ENCODE measurements at places on chromosomes 5 and 9. TPM values are rescaled to one million over a fixed set of nuclear protein-coding genes. Genes with fewer than 3 reads are reported as not detected.
A peak's percentile ranks its signal among the peaks of the same experiment; 100 is the strongest.

GRCh38 chr9:93319301-93319991 lies 132.0 kb upstream of the FAM120A start:
- H3K27me3 ChIP-seq, result no peaks in the 10 kb centered on the region
- DNase-seq, result no peak
- H3K36me3 ChIP-seq, result no peaks in the 10 kb centered on the region
- H3K4me1 ChIP-seq, result no peaks in the 10 kb centered on the region
- H3K27ac ChIP-seq, result no peak overlapping the region

DNA sequence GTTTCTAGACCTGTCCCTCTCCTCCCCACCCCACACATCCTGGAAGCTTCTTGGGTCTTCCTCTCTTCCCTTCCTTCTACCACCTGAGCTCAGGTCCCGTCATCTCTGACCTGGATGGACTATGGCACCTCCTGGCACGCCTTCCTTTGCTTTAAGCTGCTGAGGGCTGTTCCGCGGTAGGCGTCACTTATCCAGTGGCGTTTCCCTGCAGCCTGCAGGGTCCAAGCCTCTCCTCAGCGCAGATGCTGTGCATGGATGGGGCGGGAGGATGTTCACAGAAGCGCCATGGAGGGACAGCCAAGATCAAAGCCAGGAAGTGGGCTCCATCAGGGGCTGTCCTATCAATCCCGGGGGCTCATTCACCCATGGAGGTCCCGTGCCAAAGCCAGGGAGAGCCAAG lies 23.8 kb upstream of the CNOT6 start:
- no peaks in the 10 kb centered on the region for H3K4me1 ChIP-seq
- no peak overlapping the region for H3K4me3 ChIP-seq
- H3K27ac ChIP-seq, result no peak overlapping the region
- no peak for DNase-seq
- H3K27me3 ChIP-seq, result peaks cover 13% of the 10 kb centered on the region

DNA sequence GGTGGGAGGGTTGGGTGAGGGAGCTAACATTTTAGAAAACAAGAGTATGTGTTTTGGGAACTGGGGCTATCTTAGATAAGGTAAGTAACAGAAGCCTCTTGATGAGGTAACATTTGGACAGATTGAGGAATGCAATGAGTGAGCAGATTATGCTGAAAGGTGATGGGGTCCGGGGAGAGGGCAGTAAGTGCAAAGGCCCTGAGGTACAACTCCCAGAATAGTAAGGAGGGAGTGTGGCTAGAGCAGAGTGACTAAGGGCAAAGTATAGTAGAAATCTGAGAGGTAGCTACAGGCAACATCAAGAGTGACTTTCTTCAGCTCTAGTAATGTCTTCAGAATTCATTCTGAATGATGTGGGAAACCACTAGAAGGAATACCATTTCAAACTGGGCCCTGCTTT lies 38.9 kb upstream of the FBXL17 start:
- peaks cover 6% of the 10 kb centered on the region for H3K4me1 ChIP-seq
- peak overlapping the region; percentile 35 for H3K27ac ChIP-seq
- H3K36me3 ChIP-seq, result peaks cover 4% of the 10 kb centered on the region
- H3K27me3 ChIP-seq, result no peaks in the 10 kb centered on the region
- DNase-seq, result no peak
- no peak overlapping the region for H3K4me3 ChIP-seq

DNA sequence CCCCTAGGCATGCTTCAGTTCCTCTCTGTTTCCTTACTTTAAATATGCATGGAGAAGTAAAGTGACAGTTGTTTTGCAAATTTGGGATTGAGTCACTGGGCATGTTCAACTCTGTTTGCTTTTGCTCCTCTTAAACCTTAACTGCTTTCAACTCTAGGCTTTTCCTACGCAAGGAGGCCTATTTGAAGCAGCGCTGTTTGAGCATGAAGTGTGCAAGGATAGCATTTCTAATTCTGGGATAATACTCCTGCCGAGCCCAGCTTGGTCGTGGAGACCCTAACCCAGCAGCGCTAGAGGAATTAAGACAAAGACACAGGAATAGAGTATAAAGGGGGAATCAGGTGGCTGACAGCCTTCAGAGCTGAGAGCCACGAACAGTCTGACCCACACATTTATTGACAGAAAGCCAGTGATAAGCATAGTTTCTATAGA lies 803.4 kb upstream of the CDH10 start:
- peak overlapping the region; percentile 44 for H3K27ac ChIP-seq
- peaks cover 13% of the 10 kb centered on the region for H3K4me1 ChIP-seq
- no peaks in the 10 kb centered on the region for H3K27me3 ChIP-seq
- no peak for DNase-seq

GRCh38 chr5:113804264-113804663 lies 290.8 kb downstream of the YTHDC2 start:
- no peaks in the 10 kb centered on the region for H3K27me3 ChIP-seq
- DNase-seq, result no peak
- no peak overlapping the region for H3K4me3 ChIP-seq
- H3K4me1 ChIP-seq, result peaks cover 30% of the 10 kb centered on the region

GRCh38 chr5:91018712-91019371 lies 364.3 kb downstream of the ARRDC3 start:
- no peak overlapping the region for H3K27ac ChIP-seq
- no peak overlapping the region for H3K4me3 ChIP-seq
- H3K27me3 ChIP-seq, result no peaks in the 10 kb centered on the region
- peaks cover under 1% of the 10 kb centered on the region for H3K4me1 ChIP-seq
- no peak for DNase-seq

TAF11L10 gene
- total RNA-seq, result not detected

DNA sequence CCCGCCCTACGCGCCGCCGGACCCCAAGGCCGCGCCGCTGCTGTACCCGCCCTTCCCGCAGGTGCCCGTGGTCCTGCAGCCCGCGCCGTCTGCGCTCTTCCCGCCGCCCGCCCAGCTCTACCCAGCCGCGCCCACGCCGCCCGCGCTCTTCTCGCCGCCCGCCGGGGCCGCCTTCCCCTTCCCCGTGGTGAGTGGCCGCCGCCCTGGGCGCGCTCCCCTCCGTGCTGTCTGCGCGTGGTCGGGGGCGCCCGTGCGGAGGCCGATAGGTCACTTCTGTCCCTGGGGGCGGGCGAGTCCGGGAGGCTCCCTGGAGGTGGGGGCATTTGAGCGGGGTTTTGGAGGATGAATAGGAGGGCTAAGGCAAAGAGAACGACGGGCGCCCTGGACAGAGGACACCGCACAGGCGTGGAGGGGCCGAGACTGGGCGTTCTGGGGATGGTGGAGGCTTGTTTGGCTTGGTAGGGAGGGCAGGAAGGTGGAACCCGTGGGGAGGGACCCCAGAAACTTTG lies 9.6 kb downstream of the PRRT1B start:
- H3K27ac ChIP-seq, result no peak overlapping the region
- no peaks in the 10 kb centered on the region for H3K4me1 ChIP-seq
- H3K36me3 ChIP-seq, result peaks cover 3% of the 10 kb centered on the region
- DNase-seq, result no peak
- H3K4me3 ChIP-seq, result peak overlapping the region; percentile 57
- peaks cover 58% of the 10 kb centered on the region for H3K27me3 ChIP-seq

GRCh38 chr9:79829566-79830302 lies 258.0 kb downstream of the TLE4 start:
- H3K27ac ChIP-seq, result no peak overlapping the region
- no peak for DNase-seq
- H3K4me3 ChIP-seq, result no peak overlapping the region
- no peaks in the 10 kb centered on the region for H3K4me1 ChIP-seq
- H3K36me3 ChIP-seq, result no peaks in the 10 kb centered on the region

GRCh38 chr5:133338504-133339355 lies 273.6 kb downstream of the FSTL4 start:
- H3K27me3 ChIP-seq, result no peaks in the 10 kb centered on the region
- H3K4me3 ChIP-seq, result no peak overlapping the region
- no peaks in the 10 kb centered on the region for H3K36me3 ChIP-seq
- peaks cover 27% of the 10 kb centered on the region for H3K4me1 ChIP-seq
- peak overlapping the region; percentile 79 for H3K27ac ChIP-seq
- no peak for DNase-seq

PCDHB3 gene
- 5.7 TPM for total RNA-seq

FCHSD1 gene
- 20.6 TPM for total RNA-seq

DNA sequence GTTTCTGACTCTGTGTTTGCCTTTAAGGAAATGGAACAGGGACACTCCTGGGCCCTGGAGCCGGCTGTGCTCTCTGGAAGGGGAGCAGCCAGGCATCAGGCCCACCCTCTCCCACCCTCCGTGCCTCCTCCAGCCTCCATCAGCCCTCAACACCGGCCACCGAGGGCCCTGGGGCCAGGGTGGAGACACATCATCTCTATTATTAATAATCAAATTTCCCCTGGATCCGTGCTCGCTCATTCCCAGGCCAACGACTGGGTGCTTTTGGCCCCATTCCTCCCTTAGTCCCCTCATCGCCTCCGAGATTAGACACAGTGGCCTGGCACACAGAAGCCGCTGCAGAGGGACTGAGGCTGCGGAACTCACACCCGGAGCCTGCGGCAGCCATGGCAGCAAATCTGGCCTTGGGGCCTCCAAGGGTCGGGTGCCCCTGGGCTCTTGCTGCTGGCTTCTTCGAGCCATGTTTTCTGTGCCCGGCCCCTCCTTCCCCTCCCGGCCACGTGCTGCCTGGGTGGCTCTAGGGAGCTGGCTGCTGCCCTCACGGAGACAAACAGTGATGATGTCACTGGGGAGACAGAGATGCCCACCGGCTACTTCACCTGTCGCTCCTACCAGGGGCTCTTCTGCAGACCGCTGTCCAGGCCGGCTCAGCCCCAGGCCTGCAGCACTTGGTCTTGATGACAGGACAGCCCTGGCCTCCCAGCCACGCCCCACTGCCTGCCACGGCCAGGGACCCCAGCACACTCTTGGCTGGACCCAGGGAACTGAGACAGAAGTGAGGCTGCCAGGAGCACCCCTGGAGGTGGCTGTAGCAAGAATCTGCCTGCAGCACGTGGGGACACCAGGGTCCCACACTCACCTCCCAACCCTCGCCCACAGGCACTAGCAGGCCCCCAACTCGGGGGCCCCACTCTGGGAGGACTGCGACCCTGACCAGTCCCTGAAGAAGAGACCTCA lies 76.6 kb upstream of the PPP1R26 start:
- H3K4me1 ChIP-seq, result no peaks in the 10 kb centered on the region
- H3K36me3 ChIP-seq, result no peaks in the 10 kb centered on the region
- H3K4me3 ChIP-seq, result no peak overlapping the region

CDC20B gene
- not detected for total RNA-seq

DDX31 gene
- 24.3 TPM for total RNA-seq

DNA sequence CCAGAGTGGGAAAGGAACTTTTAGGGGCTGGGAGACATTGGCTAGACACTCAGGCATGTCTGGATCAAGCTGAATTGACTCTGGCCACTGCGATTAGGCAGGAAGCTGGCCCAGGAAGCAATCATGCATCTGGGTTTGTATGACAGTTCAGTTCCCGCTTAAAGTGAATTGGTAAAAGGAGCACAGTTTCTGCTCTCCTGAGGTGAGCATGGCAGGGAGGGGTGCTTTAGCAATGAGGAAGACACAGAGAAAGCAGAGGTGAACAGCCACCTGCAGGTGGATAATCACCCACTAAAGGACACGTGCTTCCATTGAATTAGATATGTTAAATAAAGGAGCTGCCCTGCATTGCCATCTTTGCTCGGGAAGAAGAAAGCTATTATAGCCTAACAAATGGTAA lies 248.1 kb upstream of the MAP3K1 start:
- H3K36me3 ChIP-seq, result no peaks in the 10 kb centered on the region
- DNase-seq, result no peak
- no peaks in the 10 kb centered on the region for H3K4me1 ChIP-seq
- no peak overlapping the region for H3K27ac ChIP-seq
- no peaks in the 10 kb centered on the region for H3K27me3 ChIP-seq
- no peak overlapping the region for H3K4me3 ChIP-seq

KCNMB1 gene
- total RNA-seq, result 0.09 TPM

DNA sequence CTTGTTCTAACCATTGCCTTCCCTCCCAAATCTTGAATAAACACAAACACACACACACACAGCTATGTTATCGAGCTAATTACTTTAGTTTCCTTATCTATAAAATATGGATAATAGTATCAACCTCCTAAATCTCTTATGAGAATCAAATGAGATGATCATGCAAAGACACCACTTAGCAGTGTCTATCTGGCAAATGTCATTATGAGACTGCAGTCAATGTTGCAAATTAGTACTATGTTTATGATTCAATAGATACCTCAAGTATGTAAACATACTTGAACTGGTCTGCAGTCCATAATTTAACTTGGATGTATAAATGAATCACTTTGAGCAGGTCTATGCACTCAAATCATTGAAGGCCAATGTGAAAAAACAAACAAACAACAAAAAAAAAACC lies 22.2 kb upstream of the ERAP2 start:
- H3K36me3 ChIP-seq, result no peaks in the 10 kb centered on the region
- DNase-seq, result no peak
- no peak overlapping the region for H3K27ac ChIP-seq
- no peaks in the 10 kb centered on the region for H3K27me3 ChIP-seq

DNM1 gene
- total RNA-seq, result 84.0 TPM

DNA sequence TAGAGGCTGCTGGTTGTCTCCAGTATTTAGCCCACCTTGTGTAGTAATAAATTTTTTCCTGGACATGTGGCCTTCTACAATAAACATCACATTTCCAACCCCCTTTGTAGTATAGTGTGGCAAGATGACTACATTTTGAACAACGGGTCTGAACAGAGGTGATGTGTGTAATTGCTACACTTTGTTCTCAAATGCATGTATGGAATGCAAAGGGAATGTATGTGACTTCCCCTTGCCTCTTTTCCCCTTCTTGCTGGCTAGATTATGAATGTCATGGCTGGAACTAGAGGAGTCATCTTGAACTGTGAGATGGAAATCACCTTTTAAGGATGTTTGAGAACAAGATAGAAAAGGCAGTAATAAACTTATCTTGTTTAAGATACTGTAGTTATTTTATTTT lies 54.5 kb downstream of the PRR16 start:
- H3K36me3 ChIP-seq, result no peaks in the 10 kb centered on the region
- H3K27me3 ChIP-seq, result no peaks in the 10 kb centered on the region
- H3K27ac ChIP-seq, result no peak overlapping the region
- H3K4me3 ChIP-seq, result no peak overlapping the region
- H3K4me1 ChIP-seq, result no peaks in the 10 kb centered on the region

GRCh38 chr9:134064711-134065110 lies 3.1 kb downstream of the BRD3 start:
- H3K4me3 ChIP-seq, result peak overlapping the region; percentile 96
- peaks cover 27% of the 10 kb centered on the region for H3K4me1 ChIP-seq
- DNase-seq, result no peak
- H3K36me3 ChIP-seq, result no peaks in the 10 kb centered on the region
- H3K27me3 ChIP-seq, result peaks cover 11% of the 10 kb centered on the region

NR5A1 gene
- 0.35 TPM for total RNA-seq

PLPPR1 gene
- 4.7 TPM for total RNA-seq
